ENCODE measurements at places on chromosomes 6 and 20. TPM values are rescaled to one million over a fixed set of nuclear protein-coding genes. Genes with fewer than 3 reads are reported as not detected.

DNA sequence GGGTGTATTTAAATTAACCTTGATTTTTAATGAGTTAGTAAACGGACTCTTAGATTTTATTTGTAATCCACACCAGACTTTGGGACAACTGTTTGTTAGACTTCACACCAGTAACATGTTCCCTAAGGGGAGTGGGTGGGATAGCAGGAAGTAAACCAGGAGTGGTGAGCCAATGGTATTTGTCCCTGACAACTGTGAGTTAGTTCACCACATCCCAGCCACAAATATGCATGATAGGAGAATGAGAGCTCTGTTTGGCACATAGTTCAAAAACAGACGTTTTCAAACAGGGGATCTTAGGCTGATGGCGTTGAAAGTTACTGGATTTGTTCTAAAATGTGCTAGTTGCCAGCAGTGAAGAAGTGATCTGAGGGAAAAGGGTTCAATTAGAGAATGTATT lies 18.7 kb upstream of the COL10A1 start:
- H3K27ac ChIP-seq = no peak overlapping the region
- H3K36me3 ChIP-seq = no peaks in the 10 kb centered on the region
- H3K27me3 ChIP-seq = no peaks in the 10 kb centered on the region

The ELOVL4 gene
- total RNA-seq = 2.7 TPM

DNA sequence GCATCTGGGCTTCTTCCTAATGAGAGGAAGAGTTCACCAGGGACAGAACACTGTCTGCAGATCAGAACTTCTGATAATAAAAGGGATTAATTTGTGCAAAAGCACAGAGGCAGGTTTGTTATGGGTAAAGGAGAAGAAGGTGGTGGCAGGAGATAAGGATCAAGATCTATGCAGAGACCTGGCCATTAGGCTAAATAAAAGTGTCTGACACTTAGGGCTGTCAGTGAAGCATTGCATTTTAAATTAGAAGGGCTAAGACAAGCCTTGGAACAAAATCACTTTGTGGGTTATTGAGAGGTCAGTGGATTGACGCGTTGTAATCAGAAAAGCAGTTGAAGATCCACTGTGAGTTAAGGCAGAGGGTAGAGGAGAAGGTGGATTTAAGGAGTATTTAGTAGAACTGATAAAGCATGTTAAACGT lies 76.8 kb downstream of the MAP3K4 start:
- H3K27ac ChIP-seq = no peak overlapping the region
- no peaks in the 10 kb centered on the region for H3K36me3 ChIP-seq
- no peak overlapping the region for H3K4me3 ChIP-seq
- peaks cover 5% of the 10 kb centered on the region for H3K4me1 ChIP-seq
- no peaks in the 10 kb centered on the region for H3K27me3 ChIP-seq

The IRF4 gene
- total RNA-seq = 8.5 TPM

DNA sequence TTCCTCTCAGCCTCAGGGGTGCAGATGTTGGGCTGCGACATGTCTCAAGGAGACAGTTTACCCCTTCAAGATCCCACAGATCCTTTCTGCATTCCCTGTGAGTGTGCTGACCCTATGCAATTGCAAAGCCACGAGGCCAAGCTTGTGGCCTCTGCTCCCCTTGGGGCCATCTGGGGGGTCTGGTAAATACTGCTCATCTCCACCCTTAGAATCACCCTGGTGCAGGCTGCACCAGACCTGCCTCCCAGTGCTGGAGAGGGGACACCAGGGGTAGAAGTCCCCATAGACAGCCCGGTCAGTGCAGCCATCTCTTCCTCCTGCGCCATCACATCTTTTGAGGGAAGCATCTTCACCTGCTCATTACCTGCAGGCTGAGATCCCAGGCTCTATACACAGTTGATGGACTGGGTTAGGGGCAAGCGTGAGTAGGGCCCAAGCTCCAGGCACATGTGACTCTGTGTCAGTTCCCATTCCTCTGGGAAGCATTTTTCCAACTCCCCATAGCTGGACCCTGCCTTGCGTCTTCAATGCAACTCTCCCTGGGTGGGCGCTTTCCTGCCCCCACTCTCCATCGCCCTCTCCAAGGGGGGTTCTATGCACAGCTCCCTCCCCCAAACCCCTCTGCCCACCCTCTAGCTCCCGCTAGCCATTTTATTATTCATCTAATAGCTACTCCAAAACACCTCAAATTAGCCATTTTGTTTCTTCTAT lies 53.9 kb downstream of the THBS2 start:
- H3K36me3 ChIP-seq = no peaks in the 10 kb centered on the region
- no peaks in the 10 kb centered on the region for H3K4me1 ChIP-seq
- H3K27ac ChIP-seq = no peak overlapping the region

The GSTA2 gene
- not detected for total RNA-seq

The SGK2 gene
- 1.6 TPM for total RNA-seq
